Fibroblast of skin of right biceps (primary cell): ENCODE measurements at places on chromosomes 5 and 9.

- no peak for DNase-seq
These were observed 15.7 kb upstream of the FNIP1 start for GRCh38 chr5:131812371-131813160.

DNA sequence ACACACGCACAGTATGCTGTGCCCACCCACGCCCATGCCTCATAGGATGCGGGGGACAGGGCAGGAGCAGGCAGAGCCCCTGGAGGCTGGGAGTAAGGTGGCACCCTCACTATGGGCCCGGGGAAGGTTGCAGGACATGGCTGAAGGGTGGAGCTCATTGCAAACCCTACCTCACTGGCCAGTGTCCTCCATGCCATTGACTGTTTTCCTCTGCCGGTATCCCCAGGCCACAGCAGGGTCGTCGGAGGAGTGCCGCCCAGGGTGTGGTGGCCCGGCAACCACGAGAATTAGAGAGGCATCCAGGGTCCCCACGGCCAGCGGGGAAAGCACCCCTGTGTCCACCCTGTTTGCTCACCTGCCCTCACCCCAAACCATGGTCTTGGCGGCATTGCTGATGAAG is 59.7 kb upstream of the FCN2 start:
- no peak for DNase-seq

GRCh38 chr9:118108971-118109370 is 404.8 kb downstream of the TLR4 start:
- DNase-seq = no peak

GRCh38 chr5:147688656-147689356 is 93.7 kb downstream of the JAKMIP2 start:
- DNase-seq = no peak

DNA sequence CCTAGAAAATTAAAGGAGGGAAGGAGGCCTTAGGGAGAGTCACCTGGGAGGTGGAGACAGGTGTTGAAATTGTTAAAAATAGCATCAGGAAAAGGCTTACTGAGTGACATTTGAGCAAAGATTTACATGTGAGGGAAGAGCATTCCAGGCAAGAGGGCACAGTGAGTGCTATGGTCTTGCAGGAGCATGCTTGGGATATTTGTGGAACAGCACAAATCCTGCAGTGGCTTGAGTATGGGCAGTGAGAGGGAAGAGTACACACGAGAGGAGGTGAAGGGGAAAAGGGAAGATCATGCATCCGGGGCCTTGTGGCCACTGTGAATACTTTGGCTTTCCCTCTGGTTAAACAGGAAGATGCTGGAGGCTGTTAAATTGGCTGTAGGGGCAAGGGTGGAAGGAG is 36.6 kb downstream of the ACER2 start:
- no peak for DNase-seq

GRCh38 chr5:149481485-149481884 is 69.8 kb downstream of the CSNK1A1 start:
- DNase-seq = no peak

DNA sequence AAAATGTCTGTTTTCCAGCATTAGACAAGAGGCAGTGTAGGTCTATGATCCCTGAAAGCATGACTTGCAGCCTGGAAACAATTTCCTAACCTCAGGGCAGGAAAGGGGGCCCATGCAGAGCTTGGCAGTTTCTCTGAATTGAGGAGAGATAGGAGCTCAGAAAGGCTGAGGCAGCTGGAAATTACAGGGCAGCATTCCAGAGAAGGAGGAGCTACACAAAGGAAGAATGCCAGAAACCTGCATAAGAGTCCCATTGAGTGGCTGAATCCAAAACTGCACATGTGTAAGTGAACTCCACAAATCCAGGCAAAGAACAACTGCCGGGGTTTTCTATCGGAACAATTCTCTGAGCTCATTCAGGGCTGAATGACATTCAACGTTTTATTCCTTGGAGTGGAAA is 346.8 kb downstream of the PIK3R1 start:
- peak; percentile 71 for DNase-seq

DNA sequence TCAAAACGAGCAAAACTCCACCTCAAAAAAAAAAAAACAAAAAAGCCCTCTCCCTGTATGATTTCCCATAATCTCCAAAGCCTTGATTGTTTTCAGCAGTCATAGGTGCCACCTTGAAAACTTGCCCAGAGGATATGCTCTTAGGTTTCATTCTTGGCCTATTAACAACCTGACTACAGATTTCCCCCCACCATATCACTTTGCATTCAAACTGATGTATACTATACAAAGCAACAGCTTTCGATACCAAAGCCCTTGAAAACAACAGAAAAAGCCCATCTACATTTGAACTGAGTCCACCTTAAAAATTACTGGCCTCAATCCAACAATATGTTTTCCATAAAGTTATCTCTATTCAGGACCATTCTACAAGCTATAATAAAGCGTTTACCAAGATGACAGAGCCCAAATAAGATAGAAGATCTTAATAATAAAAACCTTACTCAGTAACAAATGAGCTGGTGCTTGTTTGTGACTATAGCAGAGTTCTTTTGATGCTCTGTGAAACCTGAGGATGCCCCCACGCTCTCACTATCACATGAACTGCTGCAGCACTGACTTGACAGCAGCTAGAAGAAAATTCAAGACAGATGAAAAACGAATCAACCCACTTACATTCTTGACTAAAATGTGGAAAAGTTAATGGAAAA is 44.4 kb downstream of the FNBP1 start:
- no peak for DNase-seq

DNA sequence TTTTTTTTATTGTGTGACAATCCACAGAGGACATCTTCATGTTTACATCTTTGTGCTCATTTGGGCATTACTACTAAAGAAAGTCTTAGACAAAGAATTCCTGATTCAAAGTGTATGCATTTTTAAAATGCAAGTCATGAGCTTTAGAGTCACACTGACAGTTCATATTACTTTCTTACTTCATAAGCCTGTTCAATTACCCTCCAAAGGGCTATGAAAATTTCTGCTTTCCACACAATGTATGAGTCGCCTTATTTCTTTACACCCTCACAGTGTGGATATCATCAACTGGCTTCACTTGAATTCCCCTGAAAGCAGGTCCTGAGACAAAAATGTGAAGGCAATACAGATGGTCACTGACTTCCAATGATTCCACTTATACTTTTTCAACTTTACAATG is 280.4 kb upstream of the PTGER4 start:
- DNase-seq = peak; percentile 71

DNA sequence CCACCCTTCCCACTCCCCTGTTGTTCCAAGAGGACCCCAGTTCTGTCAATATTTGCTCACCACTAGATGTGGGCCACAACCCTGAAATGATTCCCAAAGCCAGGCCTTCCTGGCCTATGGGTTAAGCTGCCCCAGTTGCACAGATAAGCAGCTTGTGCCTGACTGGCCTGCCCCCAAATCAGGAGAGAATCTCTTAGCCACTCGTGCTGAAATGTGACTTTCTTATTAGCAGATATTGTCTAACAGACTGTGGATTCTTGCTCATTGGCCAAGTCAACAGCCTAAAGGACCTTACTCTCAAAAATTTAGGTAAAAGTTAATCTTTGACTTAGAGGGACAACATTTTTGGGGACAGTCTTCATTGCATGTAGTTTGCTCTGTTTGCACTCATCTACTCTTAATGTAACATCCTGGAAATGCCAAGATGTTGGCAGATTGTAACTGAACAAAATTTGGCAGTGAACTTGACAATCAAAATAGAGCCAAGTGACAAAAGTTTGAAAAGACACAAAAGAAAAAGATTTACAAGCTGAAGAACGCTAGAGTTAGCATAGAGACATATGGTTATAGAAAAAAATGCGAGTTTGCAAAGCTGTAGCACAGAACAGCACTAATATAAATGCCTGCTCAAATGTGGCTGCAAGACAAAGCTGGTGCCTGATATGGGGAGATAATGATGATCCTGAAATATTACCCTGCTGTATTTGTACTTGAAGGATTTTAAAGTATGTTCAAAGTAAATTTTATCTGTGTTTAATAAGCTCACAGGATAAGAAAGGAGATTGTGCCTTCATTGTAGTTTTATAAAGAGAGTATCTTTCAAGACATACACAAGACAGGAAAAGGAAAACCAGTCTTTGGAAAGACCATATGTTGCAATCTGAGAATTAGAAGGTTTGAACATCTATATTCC is 29.0 kb upstream of the FSD1L start:
- DNase-seq = no peak

- no peak for DNase-seq
These were observed 9.5 kb upstream of the C9 start for GRCh38 chr5:39373791-39374190.

DNA sequence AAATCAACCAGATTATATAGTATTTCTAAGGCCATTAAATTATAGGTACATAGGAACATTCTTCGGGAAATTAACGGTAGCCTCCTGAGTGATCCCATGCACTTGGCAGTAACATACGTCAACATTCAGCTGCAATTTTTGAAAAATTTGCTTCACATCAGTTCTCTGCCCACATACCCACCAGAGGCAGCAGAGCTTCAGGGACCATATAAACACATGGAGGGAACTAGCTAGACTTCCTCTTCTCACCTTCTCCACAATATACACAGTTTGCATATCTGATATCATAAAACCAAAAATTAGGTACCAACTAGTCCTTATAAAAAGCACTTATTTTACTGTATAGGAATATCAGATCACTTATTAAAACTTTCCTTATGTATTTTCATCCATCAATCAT is 4.8 kb downstream of the PSIP1 start:
- DNase-seq = no peak
